Endothelial cell (in vitro differentiated cells): ENCODE measurements at places on chromosomes 2 and 18.
A peak's percentile ranks its signal among the peaks of the same experiment; 100 is the strongest.

DNA sequence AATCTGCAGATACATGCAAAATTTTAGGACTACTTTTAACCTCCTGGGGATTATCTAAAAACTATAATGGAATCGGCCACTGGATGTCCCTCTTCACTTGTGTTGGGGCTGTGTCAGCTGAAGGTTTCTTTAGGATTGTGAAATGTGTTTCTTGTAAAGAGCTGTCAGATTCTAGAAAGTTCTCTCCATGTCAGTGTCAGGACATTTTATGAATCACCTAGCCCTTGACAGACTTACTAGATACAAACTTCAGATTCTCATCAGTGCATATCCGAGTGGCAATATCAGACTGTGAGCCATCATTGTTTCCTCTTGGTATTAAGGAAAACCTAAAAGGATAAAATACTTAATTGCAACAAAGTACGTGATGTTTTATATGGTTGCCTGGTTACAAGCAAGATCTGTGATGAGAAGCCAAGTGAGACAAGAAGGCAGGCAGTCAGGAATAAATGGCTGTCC is 107.3 kb downstream of the CPS1 start:
- peak; percentile 22 for DNase-seq

GRCh38 chr2:54254180-54254579 is 1.8 kb downstream of the TSPYL6 start:
- DNase-seq = no peak

DNA sequence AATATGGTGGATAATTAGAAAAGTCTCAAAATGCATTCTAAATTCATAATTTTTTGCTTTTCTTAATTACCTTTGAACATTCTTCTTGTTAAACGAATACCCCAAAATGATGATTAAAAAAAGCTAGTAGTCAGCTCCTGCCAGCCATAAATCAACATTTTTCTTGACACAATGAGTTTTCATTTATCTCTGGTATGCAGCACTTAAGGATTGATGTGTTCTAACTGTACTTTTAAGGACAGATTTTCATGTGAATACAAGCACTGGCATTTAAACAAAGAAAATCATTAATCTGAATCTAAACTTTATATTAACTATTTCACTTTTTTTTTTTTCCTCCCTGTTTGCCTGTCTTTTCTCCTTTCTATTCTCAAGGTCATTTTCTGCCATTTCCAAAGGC is 976.8 kb downstream of the TMEM182 start:
- DNase-seq = no peak

DNA sequence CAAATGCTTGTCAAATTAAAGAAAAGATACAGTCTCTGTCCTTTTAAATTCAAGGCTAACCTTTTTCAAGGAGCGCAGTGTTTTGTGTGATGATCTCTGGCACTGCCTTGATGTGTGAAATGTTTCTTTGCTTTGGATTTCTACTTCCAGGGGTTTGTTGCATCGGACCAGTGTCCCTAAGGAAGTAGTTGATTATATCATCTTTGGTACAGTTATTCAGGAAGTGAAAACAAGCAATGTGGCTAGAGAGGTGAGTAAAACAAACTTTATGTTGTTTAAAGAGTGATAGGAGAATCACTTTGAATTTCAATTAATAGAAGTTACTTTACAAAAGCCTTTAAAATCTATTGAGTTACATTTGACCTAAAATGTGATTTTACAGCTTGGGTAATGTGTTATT is 28.8 kb downstream of the HADHB start:
- DNase-seq = no peak

- DNase-seq = no peak
Observed at GRCh38 chr18:78069784-78070664, 820.4 kb downstream of the GALR1 start.

GRCh38 chr18:424668-425067 is 75.8 kb downstream of the COLEC12 start:
- no peak for DNase-seq

DNA sequence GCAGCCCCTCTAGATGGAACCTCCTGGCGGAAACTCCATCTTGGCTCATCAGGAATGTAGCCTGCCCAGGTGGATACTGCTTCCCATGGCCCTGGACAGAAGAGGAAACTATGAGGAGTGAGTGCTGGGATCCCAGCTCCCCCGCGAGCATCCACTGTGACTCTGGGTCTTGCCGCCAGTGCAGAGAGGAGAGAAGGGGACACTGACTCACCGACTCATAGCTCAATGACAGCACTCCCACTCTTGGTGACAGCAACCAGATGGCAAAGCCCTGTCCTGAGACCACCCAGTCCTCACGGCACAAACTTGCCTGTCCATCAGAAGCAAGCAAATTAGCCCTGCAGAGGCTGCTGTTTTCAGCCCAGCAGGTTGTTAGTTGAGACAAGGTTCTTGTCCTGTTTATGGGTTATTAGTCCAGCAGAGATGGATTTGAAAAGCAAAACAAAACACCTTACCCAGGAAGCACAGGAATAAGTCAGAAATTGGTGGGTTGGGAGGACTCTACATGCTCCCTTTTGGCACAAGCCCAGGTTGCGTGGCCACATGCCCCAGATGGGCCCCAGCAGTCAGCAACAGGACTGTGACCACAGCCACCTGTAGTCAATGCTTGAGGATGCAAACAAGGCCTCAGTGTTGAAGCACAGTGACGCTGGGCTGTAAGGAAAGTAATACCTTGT is 111.5 kb upstream of the GLI2 start:
- DNase-seq = no peak

- DNase-seq = no peak
Observed at GRCh38 chr2:74385396-74385795, 5.3 kb upstream of the DCTN1 start.

DNA sequence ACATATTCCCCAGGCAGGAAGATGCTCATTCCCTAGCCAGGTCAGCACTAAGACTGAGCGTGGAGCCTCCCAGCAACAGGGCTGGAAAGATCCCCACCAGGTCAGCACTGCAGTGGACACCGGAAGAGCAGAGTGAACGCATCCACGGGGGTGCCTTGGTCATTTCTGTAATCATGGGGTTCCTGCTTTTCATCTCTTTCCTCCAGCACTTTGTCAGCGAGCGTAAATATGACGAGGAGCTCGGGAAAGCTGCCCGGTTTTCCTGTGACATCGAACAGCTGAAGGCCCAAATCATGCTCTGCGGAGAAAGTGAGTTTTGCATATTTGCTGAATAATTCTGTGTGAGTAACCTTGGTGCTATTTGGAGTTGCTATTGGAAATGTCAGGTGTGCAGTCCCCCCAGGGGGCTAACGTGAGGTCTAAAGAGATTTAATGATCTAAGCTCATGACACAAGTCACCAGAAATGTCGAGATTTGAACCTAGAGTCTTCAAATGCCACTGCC is 40.1 kb downstream of the KCTD18 start:
- no peak for DNase-seq
